Hair follicle dermal papilla cell (primary cell): ENCODE measurements at places on chromosomes 2 and 18. TPM values are rescaled to one million over a fixed set of nuclear protein-coding genes. Genes with fewer than 3 reads are reported as not detected.

The C1QL2 gene
- total RNA-seq: not detected in 2 replicates

The VRK2 gene
- 25.9 and 26.3 TPM in 2 replicates for total RNA-seq

The IL37 gene
- total RNA-seq: not detected in 2 replicates

The KYNU gene
- 0.97 and 2.4 TPM in 2 replicates for total RNA-seq

The PRKD3 gene
- 68.7 and 70.1 TPM in 2 replicates for total RNA-seq

The POMC gene
- 0.65 TPM in 1 of 2 replicates, not detected in the other for total RNA-seq
